ENCODE measurements at places on chromosomes 3 and 15. TPM values are rescaled to one million over a fixed set of nuclear protein-coding genes. Genes with fewer than 3 reads are reported as not detected.

GRCh38 chr3:38127611-38128302, 9.2 kb downstream of the ACAA1 start:
- no peak for DNase-seq

DNA sequence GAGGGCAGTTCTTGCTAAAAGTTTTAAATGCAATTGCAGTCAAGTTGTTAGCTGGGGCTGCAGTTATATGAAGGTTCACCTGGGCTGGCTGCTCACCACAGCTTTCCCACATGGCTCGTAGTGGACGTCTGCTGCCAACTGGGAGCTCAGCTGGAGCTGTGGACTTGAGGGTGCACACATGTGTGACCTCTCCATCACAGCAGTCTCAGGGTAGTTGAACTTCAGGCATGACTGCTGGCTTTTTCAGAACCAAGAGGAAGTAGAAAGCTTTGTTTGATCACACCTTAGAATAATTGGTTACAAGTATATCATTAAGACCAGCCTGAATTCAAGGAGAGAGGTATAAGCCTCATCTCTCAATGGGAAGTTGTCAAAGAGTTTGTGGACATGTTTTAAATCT, 74.1 kb downstream of the CHL1 start:
- no peak for DNase-seq

GRCh38 chr3:171569571-171570132, 109.4 kb upstream of the TNIK start:
- no peak for DNase-seq

- DNase-seq = no peak
Measured at GRCh38 chr3:45816544-45816943, 20.2 kb upstream of the SLC6A20 start.

GRCh38 chr15:29222129-29222853, 47.3 kb downstream of the NSMCE3 start:
- DNase-seq = no peak

DNA sequence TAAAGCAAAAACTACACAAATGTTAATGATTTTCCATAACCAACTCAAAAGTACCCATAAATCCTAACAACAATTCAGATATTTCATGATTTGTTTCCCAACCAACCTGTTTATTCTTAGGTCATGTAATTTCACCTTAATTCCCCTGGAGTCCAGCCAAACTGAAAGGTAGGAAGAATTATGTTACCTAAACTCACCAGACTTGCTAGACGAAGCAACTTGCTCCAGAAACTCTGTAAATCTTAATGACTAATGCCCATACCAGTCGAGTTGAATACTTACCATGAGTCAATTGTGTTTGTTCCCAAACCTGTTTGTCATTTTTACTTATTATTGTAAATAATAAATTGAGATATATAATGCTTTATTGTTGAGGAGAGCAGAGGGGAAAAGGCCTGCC, 1030.0 kb downstream of the TBL1XR1 start:
- peak; percentile 31 for DNase-seq

GRCh38 chr3:152241142-152242017, 27.3 kb upstream of the MBNL1 start:
- DNase-seq = no peak

DNA sequence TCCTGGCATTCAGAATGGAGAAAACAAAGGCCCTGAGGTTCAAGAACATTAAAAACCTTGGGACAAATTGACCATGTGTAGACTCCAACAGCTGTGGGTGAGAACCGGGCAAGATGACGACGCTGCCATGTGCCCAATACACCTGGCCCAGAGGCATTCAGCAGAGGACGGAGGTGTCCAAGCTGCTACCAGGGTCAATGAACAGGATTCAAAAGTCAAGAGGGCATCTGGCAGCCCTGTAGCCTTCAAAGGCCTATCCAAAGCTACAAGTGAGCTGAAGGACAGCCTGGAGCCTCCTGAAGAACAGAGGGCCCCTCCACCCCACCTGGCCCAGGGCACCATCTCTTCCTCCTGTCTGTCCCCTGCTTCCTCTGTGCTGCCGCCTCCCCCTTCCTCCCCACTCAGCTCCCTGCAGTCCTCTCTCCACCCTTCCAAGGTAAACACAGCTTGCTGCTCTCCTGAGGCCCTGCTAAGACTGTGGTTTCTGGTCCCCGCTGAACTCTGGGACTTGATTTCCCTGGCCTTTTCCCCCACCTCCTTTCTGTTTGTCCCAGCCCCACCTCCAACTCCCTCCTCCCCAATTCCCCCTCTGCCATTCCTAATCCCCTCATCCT, 57.5 kb downstream of the HMCES start:
- DNase-seq = no peak

- peak; percentile 30 for DNase-seq
Measured at GRCh38 chr3:118755253-118755801, 279.3 kb downstream of the IGSF11 start.

GRCh38 chr15:35751413-35752133, 205.6 kb upstream of the DPH6 start:
- DNase-seq = peak; percentile 90

GRCh38 chr3:15654891-15655290, 53.3 kb downstream of the BTD start:
- DNase-seq = no peak

GRCh38 chr3:123336001-123336400, 112.9 kb downstream of the ADCY5 start:
- no peak for DNase-seq

DNA sequence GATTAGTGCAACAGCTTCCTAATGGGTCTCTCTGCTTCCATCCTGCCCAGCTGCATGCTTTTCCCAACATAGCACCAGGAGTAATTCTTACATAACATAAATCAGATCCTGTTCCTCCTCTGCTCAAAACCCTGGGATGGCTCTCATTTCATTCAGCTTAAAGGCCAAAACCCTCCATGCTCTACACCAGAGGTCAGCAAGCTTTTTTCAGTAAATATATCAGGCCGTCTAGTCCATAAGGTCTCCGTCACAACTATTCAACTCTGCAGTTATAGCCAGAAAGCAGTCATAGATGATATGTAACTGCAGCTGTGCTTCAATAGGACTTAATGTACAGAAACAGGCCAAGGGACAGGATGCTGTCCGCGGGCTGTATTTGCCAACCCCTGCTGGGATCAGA, 202.8 kb upstream of the UBE2E2 start:
- DNase-seq = peak; percentile 49

DNA sequence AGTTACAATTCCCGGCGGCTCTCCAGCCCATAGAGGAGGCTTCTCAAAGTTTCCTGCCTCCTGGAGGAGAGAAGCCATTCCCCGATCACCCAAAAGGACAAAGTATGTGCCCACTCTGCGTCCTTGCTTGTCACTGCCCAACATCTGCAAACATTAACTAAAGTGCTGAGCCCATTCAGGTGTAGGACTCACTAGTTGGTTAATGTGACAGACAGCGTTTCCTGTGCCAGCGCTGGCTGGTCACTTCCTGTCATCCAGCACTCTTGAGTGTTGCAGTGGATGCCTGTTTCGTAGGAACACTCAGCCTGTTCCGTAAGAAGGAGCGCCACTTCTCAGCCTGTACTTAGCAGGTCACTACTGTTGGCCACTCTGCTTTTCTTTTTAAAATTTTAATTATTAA, 100.3 kb downstream of the APBA2 start:
- no peak for DNase-seq

DNA sequence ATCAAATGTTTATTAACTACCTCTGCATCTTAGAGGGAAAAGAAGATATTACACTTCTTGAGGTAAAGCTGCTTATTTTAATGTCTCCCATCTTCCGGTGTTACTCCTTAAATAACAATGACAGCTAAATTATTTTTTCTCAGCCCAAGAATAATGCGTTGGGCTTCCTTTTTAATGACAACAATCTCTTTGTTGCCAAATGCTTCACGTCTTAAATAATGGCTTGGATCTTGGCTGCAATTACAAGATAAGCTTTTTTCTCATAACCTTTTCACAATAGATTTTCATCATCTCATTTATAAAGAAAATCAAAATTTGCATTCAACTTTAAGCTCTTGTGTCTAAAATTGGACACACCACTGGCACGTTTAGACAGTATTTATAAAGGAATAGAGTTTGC, 89.2 kb upstream of the COL8A1 start:
- no peak for DNase-seq

DNA sequence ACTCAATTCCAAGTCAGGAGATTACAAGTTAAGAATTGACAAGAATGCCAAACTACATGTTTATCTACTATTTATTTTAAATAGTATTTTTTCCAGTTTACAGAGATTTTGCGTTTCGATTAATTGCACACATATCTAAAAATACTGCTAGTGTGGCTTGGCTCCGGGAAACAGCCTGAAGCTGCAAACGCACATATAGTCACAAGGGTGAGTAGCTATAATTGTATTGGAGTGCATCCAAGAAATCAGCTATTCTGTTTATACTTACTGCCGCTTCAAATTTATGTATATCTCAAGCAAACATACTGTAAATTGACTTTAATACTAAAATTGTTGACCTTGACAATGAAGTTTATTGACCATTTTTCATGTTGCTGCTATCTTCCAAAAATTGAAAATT, 77.0 kb upstream of the PLSCR5 start:
- peak; percentile 75 for DNase-seq

DNA sequence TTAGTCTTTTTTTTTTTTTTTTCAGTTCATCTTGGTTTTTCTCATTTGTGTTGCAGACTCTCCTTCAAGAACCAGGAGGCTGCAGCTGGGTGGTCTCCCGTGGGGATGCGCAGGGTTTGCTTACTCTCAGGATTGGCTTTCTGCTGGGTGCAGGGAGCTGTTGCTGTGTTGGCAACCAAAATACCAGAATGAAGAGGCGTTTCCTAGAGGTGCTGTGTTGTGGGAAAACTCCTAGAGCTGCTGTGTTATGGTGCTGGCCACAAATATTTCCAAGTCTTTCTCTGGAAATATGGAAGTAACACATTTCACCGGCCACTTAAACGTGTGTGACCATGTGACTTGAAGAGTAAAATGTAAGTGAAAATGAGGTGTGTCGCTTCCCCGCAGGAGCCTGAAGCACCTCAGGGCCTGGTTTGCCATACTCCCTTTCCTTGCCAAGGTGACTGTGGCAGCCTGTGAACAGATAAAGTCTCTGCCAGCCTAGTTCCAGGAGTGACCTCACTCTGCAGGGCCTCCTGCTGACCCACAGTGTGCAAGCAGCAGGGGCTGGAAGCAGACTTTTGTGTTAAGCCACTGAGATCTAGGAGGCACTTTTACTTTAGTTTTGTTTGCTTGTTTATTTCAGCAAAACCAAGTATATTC, 258.9 kb downstream of the ADAMTS17 start:
- DNase-seq = no peak

DNA sequence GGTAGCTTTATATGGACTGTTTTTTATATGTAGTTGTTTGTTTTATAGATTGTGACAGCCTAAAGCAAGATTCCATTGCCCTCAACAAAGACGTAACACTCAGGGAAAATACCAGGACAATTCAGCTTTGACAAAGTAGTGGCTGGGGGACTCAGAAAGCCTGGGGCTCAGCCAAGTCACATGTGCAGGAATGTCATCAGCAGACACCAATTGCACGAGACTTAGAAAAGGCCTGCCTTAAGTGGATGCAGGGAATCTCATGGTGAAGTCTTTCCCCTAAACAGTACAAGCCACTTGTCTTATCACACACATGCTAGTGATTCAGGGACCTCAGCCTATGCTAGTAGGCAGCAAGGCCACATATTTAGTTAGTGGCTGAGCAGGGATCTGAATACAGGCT, 381.8 kb upstream of the THBS1 start:
- DNase-seq = peak; percentile 83

GRCh38 chr15:49741712-49742111, 120.9 kb downstream of the DTWD1 start:
- DNase-seq = no peak

DNA sequence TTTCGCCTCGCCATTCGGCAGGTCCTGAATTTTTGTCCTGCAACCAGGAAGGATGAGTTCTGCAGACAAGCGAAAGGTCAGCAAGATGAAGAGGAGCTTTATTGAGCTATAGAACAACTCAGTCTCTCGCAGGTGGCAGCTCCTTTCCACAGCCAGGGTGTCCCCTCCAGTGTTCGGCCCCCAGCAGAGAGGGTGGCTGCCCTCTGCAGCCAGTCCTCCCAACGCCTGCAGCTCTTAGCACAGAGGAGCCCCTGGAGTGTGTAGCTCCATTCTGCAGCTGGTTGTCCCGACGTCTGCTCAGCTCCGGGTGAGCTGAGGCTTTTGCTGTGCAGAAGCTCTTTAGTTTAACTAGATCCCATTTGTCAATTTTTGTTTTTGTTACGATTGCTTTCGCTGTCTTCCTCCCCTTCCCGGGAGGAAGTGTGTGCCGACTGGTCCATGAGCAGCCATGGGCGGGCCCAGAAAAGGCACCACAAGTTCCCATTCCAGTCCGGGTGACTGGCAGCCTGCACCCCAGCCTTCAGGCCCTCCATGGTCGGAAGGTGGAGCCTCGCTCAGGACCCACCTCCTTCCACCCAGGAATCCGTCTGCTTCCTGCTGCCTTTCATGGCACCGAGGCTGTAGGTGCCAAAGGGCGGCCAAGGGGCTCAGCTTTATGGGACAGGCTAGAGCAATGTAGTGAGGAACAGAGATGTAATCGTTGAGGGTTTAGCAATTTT, 497.8 kb upstream of the CNTN4 start:
- no peak for DNase-seq

GRCh38 chr3:136305879-136306278, 55.7 kb downstream of the PCCB start:
- DNase-seq = no peak

DNA sequence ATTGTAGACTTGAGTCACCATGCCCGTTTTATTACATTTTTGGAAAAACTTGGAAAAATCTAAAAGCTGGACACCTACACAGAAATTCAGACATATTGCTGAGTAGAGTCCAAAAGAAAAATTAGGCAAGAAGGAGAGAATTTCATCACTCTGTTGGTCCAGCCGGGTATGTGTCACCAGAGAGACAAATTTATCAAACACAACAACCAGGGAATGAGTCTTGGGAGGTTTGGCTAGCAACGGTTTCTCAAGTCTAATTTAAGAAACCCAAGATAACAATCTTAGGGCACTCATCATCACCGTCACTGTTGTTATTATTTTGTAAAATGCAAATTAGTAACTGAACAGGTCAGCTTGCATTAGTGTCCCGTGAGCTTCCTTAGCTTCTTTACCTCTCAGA, 197.5 kb upstream of the C2CD4B start:
- no peak for DNase-seq

GRCh38 chr3:9399746-9400145, 2.3 kb downstream of the SETD5 start:
- peak; percentile 97 for DNase-seq

- DNase-seq = no peak
Measured at GRCh38 chr3:49629866-49630265, 44.3 kb upstream of the APEH start.

Gene GRM7
- 1.3 TPM for total RNA-seq

Gene GABRA5
- not detected for total RNA-seq

Gene CCR9
- not detected for total RNA-seq

Gene GPR62
- total RNA-seq = not detected

Gene ECE2
- not detected for total RNA-seq

Gene EOMES
- total RNA-seq = 1.3 TPM

Gene RTP1
- not detected for total RNA-seq

Gene SLC27A2
- 6.6 TPM for total RNA-seq

Gene NME9
- 9.8 TPM for total RNA-seq

Gene DENND6A
- 53.8 TPM for total RNA-seq

Gene SPINT1
- total RNA-seq = 118 TPM

Gene ITGA11
- 1.7 TPM for total RNA-seq
